ENCODE measurements at places on chromosomes 12 and 14.

DNA sequence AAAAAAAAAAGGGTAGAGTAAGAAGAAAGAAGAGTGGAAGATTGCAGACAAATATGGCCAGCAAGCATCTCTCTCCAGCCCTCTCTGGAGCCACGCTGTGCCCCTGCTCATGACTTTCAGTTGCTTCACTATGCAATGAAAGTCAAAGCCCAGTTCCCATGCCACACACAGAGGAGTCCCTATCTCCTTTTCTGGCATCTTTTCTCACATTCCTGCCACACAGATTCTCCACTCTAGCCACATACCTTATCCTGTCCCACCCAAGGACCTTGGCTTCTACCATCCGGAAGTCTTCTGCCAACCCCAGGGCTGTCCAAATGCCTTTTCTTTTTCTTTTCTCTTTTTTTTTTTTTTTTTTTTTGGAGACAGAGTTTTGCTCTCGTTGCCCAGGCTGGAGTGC is 39.3 kb upstream of the CAPRIN2 start:
- DNase-seq: no peak

GRCh38 chr14:95270203-95270602 is 49.5 kb downstream of the CLMN start:
- no peak for DNase-seq

DNA sequence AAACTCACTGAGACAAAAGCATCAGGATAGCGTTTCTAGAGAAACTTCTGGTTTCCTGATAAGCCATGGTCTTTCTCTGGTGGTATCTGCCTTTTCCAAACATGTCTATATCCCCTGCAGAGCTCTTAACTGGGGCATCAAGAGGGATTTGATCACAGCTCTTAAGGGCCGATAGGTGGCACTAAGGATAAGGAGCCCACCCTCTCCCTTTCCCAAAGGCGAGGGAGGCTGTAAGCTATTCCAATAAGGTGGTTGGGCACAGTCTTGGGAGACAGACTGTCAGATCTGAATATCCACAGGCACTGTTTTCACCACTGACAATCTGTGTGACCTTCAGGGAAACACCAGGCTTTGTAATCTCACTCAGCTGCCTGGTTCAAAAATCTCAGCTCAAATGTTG is 206.0 kb downstream of the ADGRD1 start:
- DNase-seq: no peak

DNA sequence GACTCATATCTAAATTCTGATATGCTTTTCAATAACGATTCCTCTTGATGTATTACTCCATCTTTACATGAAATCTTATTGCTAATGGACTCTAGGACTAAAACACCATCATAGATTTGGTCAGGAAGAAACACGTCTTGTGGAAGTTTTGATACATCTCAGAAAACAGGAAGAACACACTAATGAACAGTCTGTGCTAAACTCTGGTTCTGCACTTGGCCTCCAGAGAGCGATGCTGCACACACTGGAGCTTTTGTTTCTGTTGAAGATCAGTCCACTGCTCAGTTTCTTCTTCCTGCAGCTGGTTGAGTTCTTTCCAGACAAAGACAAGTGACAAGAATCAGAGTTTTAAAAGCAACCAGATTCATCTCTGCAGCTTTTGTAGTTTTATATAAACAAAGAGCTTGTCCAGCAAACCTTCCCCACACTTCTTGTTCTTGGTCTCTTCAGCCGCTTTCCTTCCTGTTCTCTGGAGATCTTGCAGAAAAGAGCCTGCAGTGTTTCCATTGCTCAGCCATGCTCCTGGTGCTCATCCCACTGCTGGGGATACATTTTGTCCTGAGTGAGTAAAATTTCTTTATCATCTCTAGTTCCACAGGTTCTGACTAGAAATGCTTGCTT is 229.1 kb upstream of the OR4E1 start:
- no peak for DNase-seq

DNA sequence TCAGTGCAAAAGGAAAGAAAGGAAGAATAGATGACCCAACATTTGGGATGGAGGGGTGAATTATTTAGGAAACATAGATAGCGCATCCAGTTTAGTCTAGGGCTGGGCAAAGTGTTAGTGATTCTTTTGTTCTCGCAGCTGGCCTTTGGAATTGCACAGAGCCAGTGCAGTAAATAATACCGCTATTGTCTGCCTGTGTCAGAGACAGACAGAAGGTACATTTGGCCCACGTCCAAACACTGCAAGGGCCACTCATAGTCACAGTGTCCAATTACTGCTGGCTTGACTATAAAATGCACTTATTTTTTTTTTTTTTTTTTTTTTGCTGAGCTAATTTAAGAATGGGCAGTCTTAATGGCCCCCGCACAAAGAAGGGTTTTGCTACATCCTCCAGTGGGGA is 638.6 kb downstream of the BCL11B start:
- DNase-seq: no peak

- no peak for DNase-seq
These were observed 91.2 kb downstream of the RGS6 start for GRCh38 chr14:72023128-72024042.

- DNase-seq: no peak
These were observed 161.7 kb upstream of the EEA1 start for GRCh38 chr12:93090731-93091172.

- no peak for DNase-seq
These were observed 12.3 kb upstream of the RTRAF start for GRCh38 chr14:51977075-51977474.

- no peak for DNase-seq
These were observed 140.0 kb upstream of the PRICKLE1 start for GRCh38 chr12:42729535-42729900.

GRCh38 chr14:96713426-96713825 is 83.8 kb upstream of the VRK1 start:
- DNase-seq: no peak

DNA sequence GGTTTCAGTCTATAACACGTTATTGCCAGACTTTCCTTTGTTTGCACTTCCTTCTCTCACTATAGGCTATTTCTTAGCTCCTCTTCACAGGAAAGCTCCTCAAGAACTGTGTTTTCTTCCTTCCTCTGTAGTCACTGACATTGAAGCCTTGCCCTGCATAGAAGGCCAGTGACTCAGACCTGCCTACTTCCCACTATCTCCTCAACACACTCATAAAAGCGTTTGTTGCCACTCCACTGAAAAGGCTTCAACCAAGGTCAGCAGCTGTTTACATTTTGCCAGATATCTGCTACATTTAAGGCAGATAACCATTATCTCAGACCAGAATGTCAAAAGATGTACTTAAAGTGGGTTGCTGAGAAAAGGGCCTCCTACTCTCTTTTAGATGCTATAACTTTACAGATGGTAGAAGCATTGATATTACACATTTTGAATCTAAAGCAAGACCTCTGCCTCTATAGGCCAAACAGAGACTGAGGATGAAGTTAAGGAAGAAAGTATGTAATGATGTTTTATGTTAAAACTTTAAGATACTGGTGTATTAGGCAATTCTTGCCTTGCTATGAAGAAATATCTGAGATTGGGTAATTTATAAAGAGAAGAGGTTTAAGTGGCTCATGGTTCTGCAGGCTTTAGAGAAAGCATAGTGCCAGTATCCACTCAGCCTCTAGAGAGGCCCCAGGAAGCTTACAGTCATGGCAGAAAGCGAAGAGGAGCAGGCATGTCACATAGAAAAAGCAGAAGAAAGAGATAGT is 233.3 kb upstream of the FLRT2 start:
- no peak for DNase-seq

DNA sequence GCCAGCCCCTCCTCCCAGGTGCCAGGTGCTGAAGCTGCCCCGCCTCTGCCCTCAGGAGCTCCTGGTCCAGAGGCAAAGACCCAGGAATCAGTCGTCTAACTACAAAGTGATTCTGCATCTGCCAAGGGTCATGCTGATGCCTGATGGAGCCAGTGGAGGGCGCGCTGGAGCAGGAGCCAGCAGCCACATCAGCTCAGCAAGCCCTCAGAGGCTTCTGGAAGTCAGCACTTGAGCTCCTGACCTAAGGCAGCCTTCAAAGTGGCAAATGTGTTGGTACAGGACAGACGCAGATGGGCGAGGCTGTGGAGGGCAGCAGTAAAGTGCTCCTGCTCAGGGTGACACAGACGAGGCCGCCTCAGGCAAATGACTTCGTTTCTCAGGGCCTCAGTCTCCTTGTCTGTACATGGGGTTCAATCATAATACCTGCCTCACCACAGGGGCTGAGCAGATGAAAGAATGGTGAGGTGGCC is 10.9 kb downstream of the C12orf43 start:
- peak; percentile 76 for DNase-seq

DNA sequence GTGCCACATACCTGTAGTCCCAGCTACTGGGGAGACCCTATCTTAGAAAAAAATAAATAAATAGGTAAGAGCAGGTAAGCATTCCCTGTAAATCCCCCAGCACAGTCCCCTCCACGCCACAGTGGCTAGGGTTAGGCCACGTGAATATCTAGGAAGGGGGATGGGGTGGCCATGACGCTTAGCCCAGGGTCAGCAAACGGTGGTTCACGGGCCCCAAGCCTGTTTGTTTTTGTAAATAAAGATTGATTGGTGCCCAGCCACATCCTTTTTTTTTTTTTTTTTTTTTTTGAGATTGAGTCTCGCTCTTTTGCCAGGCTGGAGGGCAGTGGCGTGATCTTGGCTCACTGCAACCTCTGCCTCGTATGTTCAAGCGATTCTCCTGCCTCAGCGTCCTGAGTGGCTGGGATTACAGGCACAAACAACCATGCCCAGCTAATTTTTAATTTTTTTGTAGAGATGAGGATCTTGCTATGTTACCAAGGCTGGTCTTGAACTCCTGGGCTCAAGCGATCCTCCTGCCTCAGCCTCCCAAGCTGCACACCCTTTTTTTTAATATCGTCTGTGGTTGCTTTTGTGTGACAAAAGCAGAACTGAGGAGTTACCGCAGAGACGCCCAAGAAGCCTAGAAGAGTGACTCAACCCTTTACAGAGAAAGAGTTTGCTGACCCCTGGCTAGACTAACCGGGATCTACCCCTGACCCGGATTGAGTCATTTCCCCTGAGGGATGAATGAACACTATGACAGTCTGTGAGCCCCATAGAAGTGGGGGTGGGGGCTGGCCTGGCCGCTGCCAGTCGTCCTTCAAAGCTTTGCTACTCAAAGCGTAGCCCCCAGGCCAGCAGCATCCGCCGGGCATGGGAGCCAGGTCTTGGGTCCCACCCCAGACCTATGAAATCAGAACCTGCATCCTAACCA is 113.7 kb upstream of the NCOR2 start:
- DNase-seq: peak; percentile 85

DNA sequence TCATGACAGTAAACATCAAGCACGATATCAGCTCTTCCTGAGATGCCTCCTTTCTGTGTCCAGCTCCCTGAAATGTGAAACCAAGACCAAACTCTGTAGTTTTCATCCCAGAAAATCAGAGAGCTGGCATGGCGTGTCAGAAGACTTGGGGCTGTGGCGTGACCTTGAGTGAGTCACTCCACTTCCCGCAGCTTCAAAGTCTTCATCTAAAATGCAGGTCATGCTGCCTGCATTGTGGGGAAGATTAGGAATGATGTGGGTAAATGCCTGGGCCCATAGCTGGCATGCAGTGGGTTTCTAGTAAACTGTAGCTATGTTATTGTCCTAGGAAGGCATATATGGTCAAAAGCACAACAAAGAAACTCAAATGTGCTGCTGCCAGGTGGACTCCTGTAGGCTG is 28.8 kb downstream of the OAS2 start:
- DNase-seq: no peak

DNA sequence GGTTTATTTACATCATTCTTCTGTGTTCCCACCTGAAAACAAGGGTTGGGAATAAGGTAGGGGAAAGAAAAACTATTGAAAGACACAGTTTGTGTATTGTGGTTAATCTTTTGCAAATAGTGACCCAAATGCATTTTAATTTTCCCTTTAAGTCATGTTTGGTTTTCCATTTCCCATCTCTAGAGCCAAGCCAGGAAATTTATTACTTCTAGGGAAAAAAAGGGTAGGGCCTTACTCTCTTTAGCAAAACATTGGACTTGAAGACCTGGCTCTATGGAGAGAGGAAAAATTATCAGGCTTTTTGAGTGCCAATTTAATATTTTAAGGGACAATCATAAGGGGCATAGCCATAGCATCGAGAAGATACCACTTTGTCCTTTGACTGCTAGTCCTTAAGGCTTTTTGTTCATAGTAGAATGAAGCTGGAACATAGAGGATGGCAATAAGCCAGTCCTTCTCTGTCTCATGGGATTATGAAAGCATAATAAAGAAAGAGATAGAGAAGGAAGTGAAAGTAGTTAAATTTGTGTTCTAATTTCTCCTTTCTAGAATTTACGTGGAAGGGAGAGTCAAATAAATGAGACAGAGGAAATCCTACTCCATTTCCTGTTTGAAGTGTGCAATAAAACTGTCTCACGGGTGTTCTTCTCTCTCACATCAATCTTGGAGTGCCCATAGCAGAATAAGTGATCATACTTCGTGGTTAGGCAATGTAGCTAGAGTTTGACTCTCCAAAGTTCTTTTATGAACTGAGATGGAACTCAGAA is 50.9 kb upstream of the PPFIA2 start:
- DNase-seq: no peak

DNA sequence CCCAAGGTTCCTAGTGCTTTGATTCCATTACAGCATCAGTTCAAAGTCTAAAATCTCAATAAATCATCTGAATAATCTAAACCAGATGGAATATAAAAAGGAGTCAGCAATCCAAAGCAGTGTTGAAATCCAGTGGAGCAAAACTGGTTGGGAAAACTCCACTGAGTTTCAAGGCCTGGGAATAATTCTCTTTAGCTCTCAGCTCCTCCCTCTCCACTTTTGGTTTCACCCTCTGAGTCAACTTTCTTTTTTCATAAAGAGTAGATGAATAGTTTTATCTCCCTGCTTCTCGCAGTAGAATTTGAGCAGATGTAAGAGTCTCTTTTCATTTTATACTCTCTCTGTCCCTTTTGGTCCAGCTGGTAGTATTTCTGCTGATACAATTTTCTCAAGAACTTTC is 338.6 kb downstream of the APAF1 start:
- DNase-seq: no peak

- peak; percentile 71 for DNase-seq
These were observed 536 bp upstream of the TUNAR start for GRCh38 chr14:95875831-95876760.

- no peak for DNase-seq
These were observed 926 bp upstream of the CMKLR1 start for GRCh38 chr12:108340037-108340436.

- no peak for DNase-seq
These were observed 58.0 kb upstream of the PARP11 start for GRCh38 chr12:3931206-3931605.

DNA sequence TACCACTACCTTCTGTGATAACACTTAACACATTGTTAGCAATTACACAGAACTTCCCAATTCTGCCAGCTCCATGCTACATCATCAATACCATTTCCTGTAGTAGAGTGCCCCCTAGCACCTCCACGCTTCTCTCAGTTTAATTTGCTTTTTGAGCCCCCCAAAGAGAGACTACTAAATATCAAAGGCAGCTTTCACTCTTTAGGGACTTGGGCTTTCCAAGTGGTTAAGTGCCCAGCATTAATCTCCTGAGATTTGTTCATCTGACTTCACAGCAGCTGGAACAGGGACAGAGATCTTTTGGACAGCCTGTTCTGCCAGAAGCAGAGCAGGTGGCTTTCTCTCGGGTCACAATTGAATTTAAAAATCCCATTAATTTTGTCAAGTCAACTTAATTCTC is 954.9 kb downstream of the DIO2 start:
- no peak for DNase-seq

GRCh38 chr12:55745361-55746173 is 2.6 kb downstream of the GDF11 start:
- no peak for DNase-seq

Measured in upper lobe of left lung (tissue), 6 donors.